Cortex of kidney (tissue), 1 donor: ENCODE measurements at places on chromosomes 4 and X.

DNA sequence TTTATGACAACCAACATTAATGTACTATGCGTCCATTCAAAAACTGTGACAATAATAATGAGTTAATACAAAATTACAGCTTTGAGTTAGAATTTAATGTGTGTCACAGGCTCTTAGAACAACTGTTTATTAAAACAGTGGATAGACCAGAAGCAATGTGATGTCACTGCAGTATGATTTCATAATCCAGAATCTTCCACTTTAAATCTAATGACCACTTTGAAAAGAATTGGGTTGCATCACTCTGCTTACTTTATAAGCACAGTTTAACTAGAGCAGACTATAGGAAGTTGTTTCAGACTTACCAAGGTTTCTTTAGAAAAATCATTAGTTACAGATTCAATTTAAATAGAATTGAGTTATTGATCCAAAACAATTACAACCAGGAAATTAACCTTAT, 758.5 kb downstream of the KCTD8 start:
- no peak for DNase-seq

- no peak for DNase-seq
Observed at GRCh38 chr4:102842367-102842766, 15.0 kb upstream of the UBE2D3 start.

GRCh38 chr4:2469192-2469984, 482 bp downstream of the RNF4 start:
- DNase-seq = no peak

DNA sequence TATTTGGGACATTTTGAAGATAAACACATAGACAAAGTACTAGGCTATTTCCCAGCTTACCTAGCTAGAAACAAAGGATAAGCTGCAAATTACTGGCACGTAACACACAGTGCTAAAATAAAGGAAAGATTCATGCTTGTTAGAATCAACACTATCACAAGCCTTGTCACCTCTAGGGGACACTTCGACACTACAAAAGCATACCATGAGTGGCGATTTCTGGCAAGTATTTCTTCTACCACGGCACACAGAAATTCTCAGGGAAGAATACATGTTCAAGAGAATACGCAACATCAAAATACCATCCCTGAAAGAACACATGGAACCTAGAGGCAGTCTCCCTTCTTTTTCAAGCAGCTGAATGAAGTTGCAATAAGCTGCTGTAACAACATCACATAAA, 5.1 kb downstream of the MECP2 start:
- DNase-seq = no peak

DNA sequence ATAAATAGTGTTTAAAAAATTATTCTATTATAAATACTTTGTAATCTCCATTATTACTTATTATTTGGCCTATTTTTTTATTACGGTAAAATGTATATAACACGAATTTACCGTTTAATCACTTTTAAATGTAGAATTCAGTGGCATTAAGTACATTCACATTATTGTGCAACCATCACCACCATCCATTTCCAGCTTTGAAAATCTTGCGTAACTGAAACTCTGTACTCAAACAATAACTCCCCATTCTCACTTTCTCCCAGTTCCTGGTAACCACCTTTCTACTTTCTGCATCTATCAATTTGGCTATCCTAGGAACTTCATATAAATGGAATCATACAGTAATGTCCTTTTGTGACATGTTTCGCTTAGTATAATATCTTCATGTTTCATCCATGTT, 45.7 kb downstream of the PASD1 start:
- no peak for DNase-seq

- no peak for DNase-seq
Observed at GRCh38 chr4:48028696-48029095, 12.1 kb downstream of the NIPAL1 start.

GRCh38 chr4:158253350-158253980, 43.2 kb downstream of the TMEM144 start:
- no peak for DNase-seq

- no peak for DNase-seq
Observed at GRCh38 chr4:75683482-75684155, 10.4 kb upstream of the G3BP2 start.

DNA sequence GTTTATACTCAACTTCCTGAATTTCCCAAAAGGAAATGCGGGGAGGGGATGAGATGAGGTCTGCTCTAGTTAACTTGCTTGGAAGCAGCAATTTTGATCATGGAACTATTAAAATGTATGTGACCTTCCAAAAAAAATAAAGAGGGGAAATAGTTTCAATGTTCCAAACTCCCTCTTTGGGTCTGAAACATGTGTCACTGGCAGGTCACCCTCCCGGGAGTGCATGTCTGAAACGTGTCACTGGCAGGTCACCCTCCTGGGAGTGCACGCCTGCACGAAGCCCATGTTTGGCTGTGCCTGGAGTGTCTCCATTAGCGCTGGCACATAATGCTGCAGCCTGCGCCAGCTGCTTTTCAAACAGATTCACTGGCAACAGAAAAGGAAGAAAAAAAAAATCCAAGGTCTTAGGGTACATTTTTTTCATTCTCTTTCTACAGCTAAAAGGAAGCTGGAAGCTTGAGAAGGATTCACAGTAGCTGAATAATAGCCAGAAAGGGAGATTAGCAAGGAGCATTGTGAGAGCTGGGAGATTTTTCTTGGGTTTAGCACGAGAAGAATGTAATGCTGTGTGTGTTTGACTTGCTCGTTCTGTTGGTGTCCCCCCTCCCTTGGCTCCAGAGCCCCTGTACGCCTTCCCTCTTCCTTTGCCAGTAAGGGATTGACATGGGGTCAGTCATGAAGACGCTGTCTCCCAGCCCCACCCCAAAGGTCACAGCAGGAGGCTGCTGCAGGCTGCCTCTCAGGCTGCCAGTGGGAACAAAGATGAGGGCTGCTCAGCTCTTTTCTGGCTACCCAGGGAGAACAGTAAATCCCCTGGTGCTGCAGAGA, 39.2 kb upstream of the TLR3 start:
- no peak for DNase-seq

GRCh38 chr4:6873792-6874461, 35.7 kb upstream of the TBC1D14 start:
- no peak for DNase-seq

DNA sequence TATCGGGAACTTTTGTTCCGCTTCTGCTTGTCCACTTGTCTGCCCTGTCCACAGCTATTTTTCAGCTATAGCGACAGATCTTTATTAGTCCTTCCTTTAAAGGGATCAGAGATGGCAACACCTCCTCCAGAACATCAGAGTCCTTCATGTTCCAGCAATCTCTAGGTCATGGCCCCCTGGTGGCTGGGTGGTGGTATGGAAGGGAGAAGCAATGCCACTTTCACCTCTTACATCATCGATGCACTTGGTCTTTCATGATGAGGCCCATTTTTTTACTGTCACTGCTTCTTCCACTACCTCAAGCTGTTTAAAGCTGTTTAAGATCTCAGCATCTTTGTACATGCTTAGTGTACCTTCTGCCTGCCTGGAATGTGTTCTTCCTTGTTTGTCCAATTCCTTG, 106.7 kb downstream of the ARHGAP6 start:
- DNase-seq = no peak

GRCh38 chr4:101556842-101557241, 209.5 kb upstream of the PPP3CA start:
- no peak for DNase-seq

GRCh38 chr4:140756319-140757231, at the start of gene TBC1D9:
Gene TBC1D9, minus strand, starts transcription at chr4:140756385. Its CDS starts 340 bp downstream, at chr4:140756045.
- peak; percentile 15 for DNase-seq

DNA sequence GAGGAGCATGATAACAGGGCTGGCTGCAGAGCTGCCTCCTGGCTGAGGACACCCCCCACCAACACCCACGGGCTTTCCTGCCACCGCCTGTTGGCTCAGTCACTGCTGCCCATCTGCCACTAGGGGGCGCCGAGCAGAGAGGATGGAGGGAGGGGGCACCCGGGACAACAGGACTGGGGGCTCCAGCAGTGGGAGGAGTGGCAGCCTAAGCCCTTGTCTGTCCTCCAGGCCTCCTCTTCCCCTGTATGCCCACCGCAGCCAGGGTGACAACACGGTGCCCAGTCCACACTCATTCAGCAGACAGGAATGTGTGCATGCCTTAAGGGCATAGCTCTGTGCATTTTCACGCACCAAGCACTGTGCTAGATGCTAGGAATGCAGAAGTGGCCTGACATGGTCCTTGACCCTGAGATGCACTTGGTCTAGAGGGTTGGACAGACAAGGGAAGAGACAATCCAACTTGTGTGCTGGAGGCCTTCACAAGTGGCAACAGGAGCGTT, 149.9 kb downstream of the AMMECR1 start:
- DNase-seq = no peak

- DNase-seq = no peak
Observed at GRCh38 chr4:19531906-19532848, 719.5 kb upstream of the SLIT2 start.

- no peak for DNase-seq
Observed at GRCh38 chr4:140233791-140234696, 80.1 kb upstream of the MAML3 start.

- no peak for DNase-seq
Observed at GRCh38 chrX:119784747-119785446, 6.5 kb downstream of the RPL39 start.

DNA sequence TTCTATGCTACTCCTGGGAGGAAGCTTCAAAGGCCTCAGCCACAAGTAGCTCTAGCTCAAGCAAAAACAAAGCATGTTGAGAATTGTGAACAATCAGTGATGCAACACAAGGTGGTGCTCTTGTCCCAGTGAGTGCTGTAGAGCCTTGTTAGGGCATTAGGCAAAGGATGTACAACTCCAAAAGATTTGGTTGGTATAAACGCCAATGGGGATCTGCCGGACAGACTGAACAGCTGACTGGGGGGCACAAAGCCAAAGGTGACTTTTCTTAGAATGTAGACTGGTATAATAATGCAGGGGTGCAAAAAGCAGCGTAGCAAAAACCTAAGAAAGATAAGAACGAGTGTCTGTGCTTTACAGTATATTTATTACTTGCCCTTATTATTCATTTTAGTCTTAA, 62.6 kb upstream of the ALB start:
- no peak for DNase-seq

GRCh38 chrX:109036624-109037023, 300.3 kb upstream of the IRS4 start:
- no peak for DNase-seq

DNA sequence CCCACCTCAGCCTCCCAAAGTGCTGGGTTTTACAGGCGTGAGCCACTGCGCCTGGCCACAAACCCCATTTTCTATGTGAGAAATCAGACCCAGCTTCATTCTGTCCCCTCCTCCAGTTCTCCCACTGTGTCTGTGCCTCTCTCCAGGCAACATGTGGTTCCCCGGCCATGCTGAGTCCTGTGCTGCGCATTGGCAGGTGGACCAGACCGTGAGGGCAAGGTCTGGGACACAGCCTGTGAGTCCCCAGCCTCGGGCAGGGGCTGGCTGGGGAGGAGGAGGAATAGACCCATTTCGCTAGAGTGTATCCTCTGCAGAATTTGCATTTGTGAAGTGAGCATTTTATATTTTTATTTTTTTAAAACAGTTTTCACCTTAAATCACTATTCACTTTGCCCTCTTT, 21.5 kb upstream of the CLDN24 start:
- no peak for DNase-seq

DNA sequence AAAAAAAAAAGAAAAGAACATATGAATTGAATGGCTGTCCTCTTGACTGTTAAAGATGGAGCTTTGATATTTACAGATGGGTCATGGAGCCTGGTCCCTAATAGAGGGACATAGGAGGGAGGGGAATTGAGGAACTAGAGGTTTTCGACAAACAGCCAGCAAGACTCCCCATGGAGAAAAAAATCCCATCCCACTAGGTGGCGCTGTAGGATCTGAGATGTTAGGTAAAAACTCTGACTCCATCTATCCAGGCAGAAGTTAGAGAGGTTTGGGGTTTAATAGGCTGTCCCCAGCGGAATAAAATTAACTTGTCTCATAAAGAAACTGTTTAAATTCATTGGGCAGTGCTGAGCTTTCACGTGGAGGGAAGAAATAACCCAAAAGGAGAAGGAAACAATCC, 45.9 kb downstream of the HMGB2 start:
- DNase-seq = no peak

GRCh38 chrX:107676559-107677378, 48.5 kb downstream of the PRPS1 start:
- peak; percentile 10 for DNase-seq

GRCh38 chr4:170776983-170777382, 687.2 kb upstream of the AADAT start:
- no peak for DNase-seq

DNA sequence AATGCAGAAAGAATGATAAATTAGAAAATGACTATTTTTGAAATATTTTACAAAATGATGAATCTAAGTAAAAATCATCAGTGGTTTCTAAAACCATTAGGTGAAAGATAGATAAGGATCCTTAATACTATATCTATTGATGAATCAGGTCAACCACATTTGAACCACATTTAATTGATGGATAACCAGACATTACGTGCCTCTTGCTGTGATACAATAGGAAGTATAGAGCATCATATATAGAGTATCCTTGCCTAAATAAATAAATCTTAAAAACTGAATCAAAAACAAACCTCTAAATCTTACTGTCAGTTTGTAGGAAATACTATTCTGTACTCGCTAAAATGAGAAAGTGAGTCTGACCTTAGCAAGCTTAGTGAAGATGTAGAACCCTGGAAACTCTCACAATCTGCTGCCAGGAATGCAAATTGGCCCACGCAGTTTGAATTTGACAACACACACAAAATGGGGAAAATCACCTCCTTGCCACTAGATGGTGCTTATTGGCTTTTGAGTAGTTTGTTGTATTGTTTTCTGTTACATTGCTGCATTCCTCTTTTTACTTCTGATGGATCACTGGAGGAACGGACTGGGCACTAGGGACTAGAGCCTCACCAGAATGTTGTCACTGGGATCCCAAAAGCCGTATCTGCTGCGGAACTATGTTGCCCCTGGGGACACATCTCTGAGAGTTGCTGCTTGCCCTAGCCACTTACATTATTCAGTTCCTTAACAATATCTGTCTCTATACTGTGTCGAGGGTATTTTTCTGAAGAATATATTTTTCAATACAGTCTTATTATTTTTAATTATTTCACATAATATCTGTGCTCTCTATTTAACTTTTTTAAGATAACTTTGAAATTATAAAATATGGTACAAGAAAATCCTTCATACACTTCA, 25.4 kb upstream of the SLAIN2 start:
- DNase-seq = no peak

- no peak for DNase-seq
Observed at GRCh38 chrX:70476934-70477733, 32.5 kb downstream of the DLG3 start.

DNA sequence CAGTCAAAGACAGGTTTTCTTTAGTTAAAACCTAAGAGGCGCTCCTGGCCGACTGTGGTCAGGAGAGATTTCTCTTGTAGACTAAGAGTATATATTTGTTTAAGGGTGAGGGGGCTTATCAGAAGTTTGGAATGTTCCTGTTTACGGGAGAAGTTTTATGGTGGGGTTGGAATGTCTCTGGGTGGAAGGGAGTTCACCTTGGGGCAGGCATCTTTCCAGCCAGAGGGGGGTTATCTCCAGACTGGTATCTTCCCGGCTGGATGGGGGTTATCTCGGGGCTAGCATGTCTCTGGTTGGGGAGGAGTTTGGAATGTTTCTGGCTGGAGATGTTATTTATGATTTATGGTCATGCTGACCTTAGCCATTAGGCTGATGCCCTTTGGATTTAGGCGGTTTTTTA, 116.0 kb downstream of the COX7B2 start:
- DNase-seq = no peak
